ENCODE measurements at places on chromosomes 2 and 18.

- peak; percentile 68 for DNase-seq
These were observed 10.9 kb downstream of the STARD7 start for GRCh38 chr2:96197546-96198255.

DNA sequence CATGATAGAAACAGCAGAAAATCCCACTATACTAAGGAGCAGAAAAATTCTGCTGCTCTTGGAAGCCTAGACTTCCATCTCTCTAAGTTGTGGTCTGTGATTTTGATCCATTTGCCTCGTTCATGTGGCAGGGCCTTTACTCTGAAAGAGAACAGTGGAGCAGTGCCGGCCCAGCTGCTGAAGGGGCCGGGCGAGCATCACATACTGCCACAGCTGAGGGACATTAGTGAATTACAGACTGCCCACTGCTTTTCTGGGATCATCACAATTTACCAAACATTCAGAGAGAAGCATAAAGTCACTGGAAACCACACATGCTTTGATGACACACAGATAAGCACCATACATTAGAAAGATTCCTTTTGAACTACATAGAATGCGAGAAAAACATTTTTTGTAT, 217.0 kb upstream of the BOD1L2 start:
- no peak for DNase-seq

DNA sequence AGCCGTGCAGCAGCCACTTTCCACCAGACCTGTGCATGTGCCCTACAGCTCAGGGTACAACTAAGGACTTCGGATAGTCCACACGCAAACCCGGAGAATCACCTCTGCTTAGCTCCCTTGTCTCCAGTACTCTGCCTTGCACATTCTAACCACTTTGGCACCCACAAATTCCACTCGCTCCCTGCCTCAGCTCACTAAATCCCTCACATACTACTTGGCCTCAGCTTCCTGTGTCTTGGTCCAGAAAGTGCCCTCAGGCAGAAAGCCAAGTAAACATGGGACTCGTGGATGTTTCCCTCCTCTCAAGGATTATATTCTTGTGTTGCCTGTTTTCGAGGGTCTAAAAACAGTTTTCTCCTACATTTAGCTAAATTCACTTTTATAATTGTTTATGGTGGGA, 157.8 kb upstream of the DAPL1 start:
- DNase-seq: peak; percentile 24

GRCh38 chr18:47987388-47987699, 56.9 kb upstream of the SMAD2 start:
- DNase-seq: peak; percentile 20

Data from ELR (cell line).